ENCODE measurements at places on chromosomes 16 and 17.
A peak's percentile ranks its signal among the peaks of the same experiment; 100 is the strongest.

DNA sequence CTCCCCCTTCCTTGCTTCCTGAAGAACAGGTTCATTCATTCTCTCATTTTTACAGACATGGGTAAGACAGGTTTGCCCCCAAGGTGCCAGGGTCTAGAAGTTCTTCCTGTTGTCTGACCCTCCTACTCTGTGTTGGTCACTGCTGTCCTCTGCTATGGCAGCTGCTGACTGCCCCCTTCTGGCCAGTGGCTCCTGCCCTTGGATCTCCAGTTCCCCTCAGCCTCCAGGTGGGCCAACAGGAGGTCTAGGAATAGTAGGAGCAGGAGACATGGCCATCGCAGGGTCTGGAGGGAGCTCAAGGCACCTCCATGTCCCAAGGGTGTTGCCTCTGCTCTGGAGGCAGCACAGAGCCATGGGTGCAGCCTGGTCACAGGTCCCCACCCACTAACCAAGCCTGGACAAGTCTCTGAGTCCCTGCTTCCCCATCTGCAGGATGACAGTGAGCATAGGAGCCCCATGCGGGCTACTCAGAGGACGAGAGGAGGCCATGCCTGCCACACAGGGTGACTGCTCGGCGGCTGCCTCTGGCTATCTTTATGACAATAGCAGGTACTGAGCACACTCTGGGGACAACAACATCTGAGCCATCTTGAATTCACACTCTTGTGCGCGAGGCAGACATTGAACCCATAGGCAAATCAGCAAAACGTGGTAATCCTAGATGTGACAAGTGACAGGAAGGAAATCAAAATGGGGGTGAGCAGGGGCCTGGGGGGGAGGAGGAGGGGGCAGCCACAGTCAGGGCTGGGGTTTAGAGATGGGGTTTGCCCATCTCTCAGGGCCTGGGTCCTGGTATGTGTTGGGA lies 27.0 kb upstream of the NXPH3 start:
- no peak for DNase-seq

DNA sequence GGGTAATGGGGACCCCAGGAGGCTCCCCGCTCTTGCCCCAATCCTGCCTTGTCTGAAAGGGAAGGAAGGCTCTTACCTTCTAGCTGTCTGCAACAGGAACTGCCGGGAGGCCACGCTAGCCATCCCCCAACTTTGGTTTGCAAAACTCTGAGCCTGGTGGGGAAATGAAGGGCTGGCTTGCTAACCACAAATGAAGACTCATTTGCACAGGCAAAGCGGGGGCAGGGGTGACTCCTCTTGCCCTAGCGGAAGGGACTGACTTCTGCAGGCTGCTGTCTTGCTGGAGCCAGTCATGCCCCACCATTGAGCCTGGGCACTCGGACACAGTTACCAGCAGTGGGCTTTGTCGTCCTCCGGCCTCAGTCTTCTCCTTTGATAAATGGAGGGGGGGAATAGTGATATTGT lies 52.6 kb downstream of the PLCG2 start:
- DNase-seq, result peak; percentile 81

DNA sequence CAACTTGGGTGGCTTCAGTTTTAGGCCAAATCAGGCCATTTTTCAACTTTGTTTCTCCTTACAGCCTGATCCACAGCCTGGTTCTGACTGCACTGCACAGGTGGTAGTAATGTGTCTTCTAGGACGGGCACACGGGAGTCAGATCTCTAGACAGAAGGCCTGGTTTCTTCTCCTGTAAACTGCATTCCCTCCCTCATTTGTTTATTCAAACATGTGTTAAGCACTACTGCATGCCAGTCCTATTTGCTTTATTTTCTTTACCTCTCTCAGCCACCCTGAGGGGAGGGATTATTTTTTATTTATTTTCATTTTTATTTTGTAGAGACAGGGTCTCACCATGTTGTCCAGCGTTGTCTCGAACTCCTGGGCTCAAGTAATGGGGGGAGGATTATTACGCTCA lies 6.3 kb upstream of the KSR1 start:
- no peak for DNase-seq

- peak; percentile 40 for DNase-seq
Observed at GRCh38 chr16:65377195-65377594, 255.3 kb upstream of the CDH11 start.

DNA sequence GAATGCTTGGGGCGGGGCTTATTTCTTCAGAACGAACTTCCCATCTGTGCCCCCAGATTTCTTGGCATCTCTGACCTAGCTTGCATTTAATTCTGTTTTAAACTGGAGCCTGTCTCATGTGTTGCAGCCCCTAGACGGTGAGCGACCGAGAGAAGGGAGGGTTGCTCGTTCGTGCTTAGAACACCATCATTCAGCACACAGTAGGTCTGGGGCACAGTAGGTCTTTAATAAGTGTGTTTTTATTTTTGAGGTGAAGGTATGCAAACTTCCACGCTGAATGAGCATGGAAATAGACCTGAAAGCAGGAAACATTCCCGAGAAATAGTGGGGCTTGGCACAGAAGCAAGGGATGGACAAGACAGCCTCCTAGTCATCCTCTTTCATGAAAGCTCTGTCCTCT lies 57.0 kb upstream of the TAC4 start:
- no peak for DNase-seq

DNA sequence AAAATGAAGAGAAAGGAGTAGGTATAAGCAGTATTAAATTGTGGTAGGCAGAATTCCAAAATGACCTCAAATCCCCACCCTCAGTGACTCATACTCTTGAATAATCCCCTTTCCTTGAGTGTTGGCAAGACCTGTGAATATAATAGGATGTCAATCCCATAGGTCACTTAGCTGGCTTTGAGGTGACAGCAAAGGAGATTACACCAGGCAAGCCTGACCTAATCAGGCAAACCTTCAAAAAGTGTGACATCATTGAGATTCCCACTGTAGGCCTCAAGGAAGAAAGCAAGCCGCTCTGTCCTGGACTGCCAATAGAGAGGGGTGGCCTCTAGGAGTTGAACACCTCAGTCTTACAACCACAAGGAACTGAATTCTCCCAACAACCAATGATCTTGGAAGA lies 535.2 kb downstream of the RBFOX1 start:
- DNase-seq, result peak; percentile 41

- no peak for DNase-seq
Observed at GRCh38 chr16:89378947-89379771, 111.2 kb downstream of the ANKRD11 start.

DNA sequence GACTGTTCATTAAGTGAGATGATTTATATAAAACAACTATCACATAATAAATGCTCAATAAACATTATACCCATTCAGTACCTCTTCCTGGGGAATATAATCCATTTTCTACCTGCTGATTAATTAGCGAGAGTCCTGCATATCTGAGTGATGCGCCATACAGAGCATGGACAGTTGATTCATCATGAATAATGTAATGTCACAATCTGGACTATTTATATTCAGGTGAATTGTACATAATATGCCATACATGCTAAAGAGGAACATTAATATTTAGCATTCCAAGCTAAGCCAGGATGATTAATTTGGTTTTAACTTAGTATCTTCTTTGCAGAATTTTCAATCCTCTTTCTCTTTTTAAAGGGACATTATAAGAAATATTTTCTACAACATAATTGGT lies 362.0 kb upstream of the XYLT1 start:
- DNase-seq, result no peak

- no peak for DNase-seq
Observed at GRCh38 chr16:67444259-67445125, 13.6 kb downstream of the HSD11B2 start.

DNA sequence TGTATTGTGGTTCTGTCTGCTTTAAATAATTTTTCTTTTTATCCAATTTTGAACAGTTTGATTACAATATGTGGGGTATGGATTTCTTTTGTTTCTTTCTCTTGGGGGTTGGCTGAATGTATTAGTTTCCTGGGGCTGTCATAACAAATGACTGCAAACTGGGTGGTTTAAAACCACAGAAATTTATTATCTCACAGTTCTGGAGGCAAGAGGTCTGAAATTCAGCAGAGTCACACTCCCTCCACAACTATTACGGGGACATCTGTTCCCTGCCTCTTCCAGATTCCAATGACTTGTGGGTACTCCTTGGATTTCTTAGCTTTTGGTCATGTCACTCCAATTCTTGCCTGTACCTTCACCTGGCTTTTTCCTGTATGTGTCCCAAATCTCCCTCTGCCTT lies 23.7 kb downstream of the COX11 start:
- peak; percentile 53 for DNase-seq

GRCh38 chr17:47969930-47970724 lies 786 bp upstream of the CDK5RAP3 start:
- DNase-seq, result no peak

DNA sequence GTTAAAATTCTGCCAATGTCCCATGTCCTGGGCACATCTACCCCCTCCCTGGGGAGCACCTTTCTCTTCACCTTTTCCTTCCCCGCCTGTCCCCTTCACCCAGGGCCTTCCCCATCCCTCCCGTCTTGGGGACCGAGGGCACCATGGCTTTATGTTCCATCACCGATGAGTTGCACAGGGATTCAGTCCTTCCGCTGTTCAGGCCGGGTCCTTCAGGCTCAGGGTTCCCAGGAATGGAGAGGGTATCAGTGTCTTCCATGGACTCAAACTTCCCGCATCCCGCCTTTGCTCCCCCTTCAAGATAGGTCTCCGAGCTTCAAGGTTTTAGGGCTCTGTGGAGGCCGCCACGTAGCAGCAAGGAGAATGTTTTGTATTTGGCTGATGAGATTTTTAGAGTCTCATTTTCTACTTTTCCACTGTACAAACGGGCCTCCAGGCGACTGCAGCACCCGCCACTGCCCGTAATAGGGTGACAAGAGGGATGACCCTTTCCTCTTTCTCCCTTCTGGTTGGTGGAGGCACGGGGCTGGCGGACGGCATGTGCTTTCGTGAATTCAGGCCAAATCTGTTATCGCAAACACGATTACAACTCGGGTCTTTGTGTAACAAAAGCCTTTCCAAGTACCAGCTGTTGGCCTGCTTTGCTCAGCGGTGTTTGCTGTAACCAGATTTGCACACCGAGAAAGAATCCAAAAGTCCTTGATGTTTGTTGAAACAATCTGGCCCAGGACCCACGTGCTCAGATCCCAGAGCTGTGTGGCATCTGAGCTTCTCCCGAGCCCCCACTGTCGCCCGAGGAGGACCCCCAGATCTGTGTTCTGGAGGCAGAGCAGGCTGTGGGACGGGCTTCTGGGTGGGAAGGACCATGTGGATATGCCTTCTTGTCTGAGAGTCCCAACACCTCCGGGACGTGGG lies 236.3 kb downstream of the SEC14L1 start:
- DNase-seq, result no peak

All from M059J (cell line).